ENCODE measurements at places on chromosomes 6 and 20.
A peak's percentile ranks its signal among the peaks of the same experiment; 100 is the strongest.

- DNase-seq, result no peak
These were observed 222.1 kb upstream of the UFL1 start for GRCh38 chr6:96299525-96299924.

GRCh38 chr20:46699651-46700359, 9.6 kb upstream of the SLC2A10 start:
- no peak for DNase-seq

GRCh38 chr6:31769684-31770371, 7.3 kb downstream of the VWA7 start:
- DNase-seq, result peak; percentile 83

DNA sequence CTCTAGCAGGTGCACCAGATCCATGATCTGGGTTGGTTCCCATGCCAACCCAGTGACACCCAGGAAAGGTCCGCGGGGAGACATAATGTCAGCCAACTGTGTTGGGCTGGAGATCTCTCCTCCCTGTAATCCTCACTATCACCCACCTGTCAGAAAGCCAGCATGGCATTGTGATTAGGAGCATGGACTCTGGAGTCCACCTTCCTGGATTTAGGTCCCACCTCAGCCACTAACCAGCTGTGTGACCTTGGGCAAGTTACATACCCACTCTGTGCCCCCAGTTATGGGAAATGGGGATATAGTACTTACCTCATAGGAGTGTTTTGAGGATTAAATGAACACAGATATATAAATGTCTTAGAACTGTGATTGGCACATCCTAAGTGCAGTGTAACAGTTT, 97.9 kb downstream of the ZDHHC14 start:
- no peak for DNase-seq

- no peak for DNase-seq
These were observed 1.3 kb upstream of the MTFR2 start for GRCh38 chr6:136251394-136251793.

DNA sequence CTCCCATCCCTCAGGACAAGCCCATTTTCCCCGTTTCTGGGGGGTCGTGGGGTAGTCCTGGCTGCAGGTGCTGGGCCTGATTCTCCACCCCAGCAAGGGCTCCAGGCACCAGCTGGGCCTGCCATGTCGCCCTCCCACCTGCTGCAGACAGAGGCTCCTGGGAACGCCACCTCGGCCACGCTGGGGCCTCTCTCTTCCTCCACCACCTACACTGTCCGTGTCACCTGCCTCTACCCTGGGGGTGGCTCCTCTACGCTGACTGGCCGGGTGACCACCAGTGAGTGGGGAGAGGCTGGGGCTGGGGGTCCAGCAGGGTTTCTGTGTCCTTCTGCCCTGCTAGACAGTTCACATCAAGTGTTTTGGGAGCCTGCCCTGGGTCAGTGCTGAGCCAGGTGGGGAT, 19.3 kb downstream of the COL20A1 start:
- no peak for DNase-seq

DNA sequence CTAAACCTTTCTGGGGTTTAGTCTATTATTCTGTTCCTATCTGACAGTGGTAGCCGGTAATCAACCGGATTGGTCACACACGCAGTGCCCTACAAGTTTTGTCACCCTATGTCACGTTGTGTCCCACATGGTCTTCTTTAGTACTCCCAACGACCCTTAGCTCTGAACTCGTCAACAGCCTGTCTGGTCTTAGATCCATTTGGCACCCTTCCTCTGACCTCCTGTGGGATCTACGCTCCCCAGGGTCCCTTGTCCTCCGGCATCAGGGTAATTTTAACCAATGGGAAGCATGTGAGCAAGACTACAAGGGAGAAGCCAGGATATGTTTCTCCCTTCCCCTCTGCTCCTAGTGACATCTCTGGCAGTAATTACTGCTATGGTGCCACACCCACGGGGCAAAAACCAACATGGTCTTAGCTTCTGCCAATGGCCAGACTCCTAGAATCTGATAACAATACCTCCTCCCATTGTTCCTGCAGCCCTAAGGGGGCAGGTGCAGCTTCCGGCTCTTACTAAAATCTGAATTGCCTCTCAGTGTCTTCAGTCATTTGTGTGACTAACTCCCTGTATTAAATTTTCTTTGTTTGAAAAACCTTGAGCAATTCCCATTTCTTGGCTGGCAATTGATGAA, 56.6 kb downstream of the MAFB start:
- DNase-seq, result no peak

- no peak for DNase-seq
These were observed 77.6 kb upstream of the PMEPA1 start for GRCh38 chr20:57787151-57787989.

DNA sequence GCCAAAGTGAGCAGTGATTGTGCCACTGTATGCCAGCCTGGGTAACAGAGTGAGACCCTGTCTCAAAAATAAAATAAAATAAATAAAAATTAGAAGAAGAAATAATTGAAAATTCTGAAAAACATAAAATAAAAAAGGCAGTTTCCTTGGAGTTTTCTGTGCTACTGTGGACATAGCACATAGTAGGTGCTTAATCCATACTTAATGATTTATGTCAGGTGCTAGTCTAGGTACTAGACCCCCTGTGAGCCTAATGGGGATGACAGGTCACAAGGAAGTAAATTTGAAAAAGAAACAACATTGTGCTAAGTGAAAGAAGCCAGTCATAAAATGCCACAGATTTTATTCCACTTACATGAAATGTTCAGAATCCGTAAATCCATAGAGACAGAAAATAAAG, 9.2 kb upstream of the SLC9A8 start:
- no peak for DNase-seq

GRCh38 chr6:168756009-168756634, 315.1 kb downstream of the SMOC2 start:
- DNase-seq, result no peak

DNA sequence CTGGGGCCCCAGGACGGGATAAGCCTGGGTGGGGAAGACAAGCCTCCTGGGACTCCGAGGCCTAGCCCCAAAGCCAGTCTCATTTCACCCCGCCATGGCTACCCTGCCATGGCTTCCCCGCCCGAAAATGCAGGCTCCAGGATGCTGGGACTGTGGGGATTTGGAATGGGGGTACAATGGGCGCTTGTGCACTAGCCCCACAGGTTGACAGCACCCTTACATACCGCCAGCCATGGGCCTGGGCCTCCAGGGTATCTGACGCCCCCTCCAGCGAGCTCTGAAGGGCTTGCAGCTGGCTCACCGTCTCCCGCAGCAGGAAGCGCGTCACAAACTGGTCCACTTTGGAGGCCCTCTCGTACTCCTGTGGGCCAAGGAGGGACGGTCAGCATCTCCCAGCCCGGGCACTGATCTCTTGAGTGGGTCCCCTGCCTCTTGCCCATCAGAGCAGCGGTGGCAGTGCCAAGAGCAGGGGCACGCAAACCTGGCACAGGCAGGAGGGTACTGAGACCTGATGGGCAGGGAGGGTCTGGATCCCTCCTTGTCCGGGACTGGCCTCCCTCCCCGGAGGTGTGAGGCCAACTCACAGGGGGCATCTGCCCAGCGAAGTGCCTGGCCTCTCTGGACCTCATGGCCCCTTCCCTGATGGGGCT, 2.0 kb upstream of the C20orf144 start:
- DNase-seq, result no peak

DNA sequence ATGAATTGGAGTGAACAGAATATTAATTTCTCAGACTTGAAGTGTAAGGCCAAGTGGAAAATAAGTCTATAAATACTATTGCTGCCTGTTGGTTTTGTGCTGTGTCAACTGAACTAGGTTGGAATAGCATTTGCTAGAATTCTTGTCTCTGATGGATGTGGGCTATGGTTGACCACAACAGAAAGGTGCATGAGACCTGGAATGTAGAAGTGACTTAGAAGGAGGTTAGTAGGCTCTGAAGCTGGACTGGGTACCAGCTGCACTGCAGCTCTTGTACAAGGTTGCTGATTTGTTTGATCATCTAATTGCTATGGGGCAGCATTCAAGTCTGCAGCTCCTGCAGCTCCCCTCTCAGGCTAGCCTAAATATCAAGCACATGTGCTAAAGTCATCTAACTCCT, 479.0 kb upstream of the NRSN1 start:
- no peak for DNase-seq

DNA sequence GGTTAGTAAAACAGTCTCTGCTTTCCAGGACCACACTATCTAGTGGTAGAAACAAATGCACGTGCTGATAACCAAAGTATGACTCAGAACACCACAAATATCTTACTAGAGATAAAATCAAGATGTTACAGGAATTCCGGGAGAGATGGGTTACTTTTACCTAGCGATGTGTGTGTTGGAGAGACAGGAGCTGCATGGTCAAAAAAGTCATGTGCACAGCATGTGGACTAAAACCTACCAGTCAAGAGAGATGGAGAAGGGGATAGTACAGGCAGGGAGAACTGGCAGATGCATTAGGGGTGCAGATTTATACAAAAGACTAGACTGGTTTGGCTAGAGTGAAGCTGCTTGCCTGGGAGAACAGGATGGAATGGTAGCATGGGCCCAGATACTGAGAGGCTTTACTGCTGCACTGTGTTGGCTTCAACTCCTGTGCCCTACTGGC, 75.3 kb upstream of the MRAP2 start:
- no peak for DNase-seq

DNA sequence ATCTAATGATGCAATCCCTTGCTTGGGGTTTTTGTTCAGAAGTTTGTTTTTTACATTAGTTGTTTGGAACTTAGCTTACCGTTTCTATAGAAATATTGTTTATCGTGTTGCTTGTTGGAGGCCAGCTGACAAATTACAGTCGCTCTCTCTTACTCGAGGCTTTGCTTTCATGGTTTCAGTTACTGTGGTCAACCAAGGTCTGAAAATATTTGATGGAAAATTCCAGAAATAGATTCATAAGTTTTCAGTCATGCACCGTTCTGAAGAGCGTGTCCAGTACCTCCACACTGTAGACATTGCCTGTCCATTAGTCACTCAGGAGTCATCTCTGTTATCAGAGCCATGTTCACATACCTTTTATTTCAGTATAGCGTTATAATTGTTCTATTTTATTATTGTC, 47.9 kb downstream of the DEK start:
- DNase-seq, result peak; percentile 27

GRCh38 chr6:125746731-125747588, 2.5 kb upstream of the HEY2 start:
- DNase-seq, result no peak

DNA sequence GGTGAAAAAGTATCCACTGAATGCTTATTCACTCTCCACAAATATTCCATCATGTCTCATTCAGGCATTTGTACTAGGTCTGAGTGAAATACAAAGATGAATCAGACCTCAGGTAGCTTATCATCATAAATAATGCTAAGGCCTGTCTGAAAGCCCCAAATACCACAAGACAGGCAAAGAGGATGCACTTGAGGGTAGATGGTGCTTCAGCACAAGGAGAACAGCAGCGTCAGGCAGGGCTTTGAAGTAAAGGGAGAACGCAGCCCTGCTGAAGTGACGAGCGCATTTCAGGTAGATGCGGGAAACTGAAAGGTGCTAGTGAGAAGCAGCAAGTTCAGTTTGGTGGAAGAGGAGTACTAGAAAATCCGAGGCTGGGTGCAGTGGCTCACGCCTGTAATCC, 38.7 kb downstream of the MAP3K5 start:
- no peak for DNase-seq

DNA sequence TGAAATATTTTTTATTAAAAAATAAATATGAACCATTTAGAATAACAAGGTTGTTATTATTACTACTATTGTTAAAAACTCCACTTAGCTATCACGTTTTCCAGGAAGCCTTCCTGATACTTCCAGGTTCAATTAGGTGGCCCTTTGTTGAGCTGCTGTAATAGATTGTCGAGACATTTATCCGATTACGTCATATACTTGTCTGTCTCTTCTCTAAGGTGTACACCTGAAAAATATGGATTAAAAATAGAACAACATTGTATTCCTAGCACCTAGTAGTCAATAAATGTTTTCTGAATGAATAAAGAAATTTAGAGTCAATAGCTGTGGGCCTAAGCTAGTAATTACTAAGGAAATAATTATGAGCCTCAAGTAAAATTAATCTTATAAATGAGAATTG, 359.6 kb downstream of the RNF144B start:
- DNase-seq, result no peak

DNA sequence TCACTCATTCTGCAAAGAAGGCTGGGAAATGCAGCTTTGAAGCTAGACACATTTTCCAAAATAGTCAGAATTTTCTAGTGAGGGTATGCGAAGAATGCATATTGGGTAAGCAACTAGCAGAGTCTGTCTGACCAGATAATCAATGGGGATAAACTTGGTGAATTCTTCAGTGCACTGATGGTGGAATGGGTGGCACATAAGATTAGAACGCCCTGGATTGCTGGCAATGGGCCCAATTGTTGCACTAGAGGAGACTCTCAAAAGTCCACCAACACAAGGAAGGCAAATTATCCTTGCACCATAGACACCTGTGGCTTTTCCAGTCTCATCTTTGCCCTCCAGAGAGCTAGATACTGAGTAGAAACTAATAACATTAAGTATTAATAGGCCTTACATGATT, 167.6 kb downstream of the PTPRT start:
- no peak for DNase-seq

DNA sequence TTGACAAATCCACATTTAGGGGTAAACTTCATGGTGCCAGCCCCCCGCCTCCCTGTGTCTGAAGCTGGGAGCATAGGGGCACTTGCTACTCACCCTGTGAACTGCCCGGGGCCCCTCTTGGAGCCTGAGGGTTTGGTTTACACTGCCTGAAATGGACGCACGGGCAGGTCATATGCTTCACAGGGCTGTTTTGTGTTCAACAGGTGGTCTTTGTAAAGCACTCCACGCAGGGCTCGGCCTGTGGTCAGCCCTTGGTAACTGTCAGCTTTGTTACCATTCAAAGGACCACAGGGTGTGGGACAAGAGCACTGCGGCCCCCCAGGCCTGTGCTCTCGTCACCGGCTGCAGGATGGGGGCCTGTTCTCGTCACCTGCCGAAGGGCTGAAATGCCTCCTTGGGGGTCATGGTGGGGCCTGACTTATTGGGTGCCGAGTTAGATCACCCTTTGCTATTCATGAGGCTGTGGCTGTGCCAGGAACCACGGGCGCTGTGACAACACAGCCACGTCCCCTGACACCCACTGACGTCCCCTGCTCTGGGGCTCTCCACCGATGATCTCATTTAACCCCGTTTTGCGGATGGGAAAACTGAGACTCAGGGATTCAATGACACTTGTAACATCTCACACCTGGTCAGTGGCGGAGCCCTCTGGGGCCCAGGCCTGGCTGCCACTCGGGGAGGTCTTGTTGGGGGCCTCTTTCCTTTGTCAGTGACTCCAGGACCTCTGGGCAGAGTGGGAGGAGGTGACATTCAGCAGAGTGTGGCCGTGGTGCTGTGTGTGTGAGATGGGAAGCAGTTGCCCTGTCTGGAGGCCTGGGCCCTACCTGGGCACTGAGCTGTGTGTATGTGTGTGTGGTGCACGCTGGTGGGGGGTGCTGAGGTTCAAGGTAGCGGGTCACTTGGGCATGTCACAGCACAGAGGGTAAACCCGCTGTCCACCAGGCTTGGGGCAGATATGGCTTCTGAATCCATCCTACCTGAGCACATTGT, 24.9 kb downstream of the ZBP1 start:
- DNase-seq, result no peak

GRCh38 chr6:155436981-155437749, 18.5 kb downstream of the NOX3 start:
- DNase-seq, result no peak

- no peak for DNase-seq
These were observed 14.2 kb downstream of the RAB23 start for GRCh38 chr6:57207872-57208271.

GRCh38 chr6:74991573-74992332, 214.1 kb downstream of the COL12A1 start:
- DNase-seq, result peak; percentile 9
